Left ventricle myocardium inferior (tissue), 1 donor: ENCODE measurements at places on chromosomes 1 and 21. TPM values are rescaled to one million over a fixed set of nuclear protein-coding genes. Genes with fewer than 3 reads are reported as not detected.

APOBEC4 gene
- total RNA-seq: 0.11 TPM

TP73 gene
- 0.05 TPM for total RNA-seq

NUAK2 gene
- total RNA-seq: 0.74 TPM

SLC44A5 gene
- 0.58 TPM for total RNA-seq

HMCN1 gene
- 8.9 TPM for total RNA-seq

LCE2A gene
- not detected for total RNA-seq

SLAMF6 gene
- 0.22 TPM for total RNA-seq

CFAP107 gene
- not detected for total RNA-seq

COL8A2 gene
- total RNA-seq: 1.2 TPM

OR2L5 gene
- not detected for total RNA-seq

CYP4Z1 gene
- total RNA-seq: 0.71 TPM

CATSPERE gene
- total RNA-seq: 0.58 TPM

CYP2J2 gene
- total RNA-seq: 91.7 TPM

TMEM9 gene
- total RNA-seq: 25.3 TPM

RGS16 gene
- 0.88 TPM for total RNA-seq

C1orf115 gene
- total RNA-seq: 14.2 TPM

S100A7A gene
- not detected for total RNA-seq

MX2 gene
- 5.4 TPM for total RNA-seq

PTGS2 gene
- 0.85 TPM for total RNA-seq

FLG gene
- not detected for total RNA-seq

ERO1B gene
- total RNA-seq: 7.2 TPM

LRRC3 gene
- total RNA-seq: 1.8 TPM

AGT gene
- 54.6 TPM for total RNA-seq

CD1D gene
- total RNA-seq: 1.4 TPM

GJA8 gene
- not detected for total RNA-seq

RXFP4 gene
- total RNA-seq: not detected

SLX9 gene
- total RNA-seq: 70.7 TPM

SLC37A1 gene
- total RNA-seq: 3.8 TPM

S100A1 gene
- 2,012 TPM for total RNA-seq

ARTN gene
- total RNA-seq: 0.14 TPM

GPR52 gene
- total RNA-seq: 0.91 TPM

LRRC71 gene
- total RNA-seq: 0.27 TPM

CACNA1S gene
- not detected for total RNA-seq

FDPS gene
- total RNA-seq: 75.0 TPM

NSUN4 gene
- total RNA-seq: 14.1 TPM

SUSD4 gene
- total RNA-seq: 2.5 TPM

SLAMF8 gene
- 1.7 TPM for total RNA-seq

CD1C gene
- 0.41 TPM for total RNA-seq

ATAD3C gene
- total RNA-seq: 2.8 TPM

PRDX6 gene
- total RNA-seq: 363 TPM
